Stimulated activated CD4-positive, alpha-beta T cell treated with anti-CD3 and anti-CD28 coated beads, TNF-alpha, amount 100 ng/mL, for 1 hour (primary cell): ENCODE measurements at places on chromosomes 4 and X.

- no peak for DNase-seq
Observed at GRCh38 chr4:188143731-188144130, 4.5 kb downstream of the TRIML1 start.

- DNase-seq: no peak
Observed at GRCh38 chr4:167111622-167112021, 122.7 kb downstream of the SPOCK3 start.

DNA sequence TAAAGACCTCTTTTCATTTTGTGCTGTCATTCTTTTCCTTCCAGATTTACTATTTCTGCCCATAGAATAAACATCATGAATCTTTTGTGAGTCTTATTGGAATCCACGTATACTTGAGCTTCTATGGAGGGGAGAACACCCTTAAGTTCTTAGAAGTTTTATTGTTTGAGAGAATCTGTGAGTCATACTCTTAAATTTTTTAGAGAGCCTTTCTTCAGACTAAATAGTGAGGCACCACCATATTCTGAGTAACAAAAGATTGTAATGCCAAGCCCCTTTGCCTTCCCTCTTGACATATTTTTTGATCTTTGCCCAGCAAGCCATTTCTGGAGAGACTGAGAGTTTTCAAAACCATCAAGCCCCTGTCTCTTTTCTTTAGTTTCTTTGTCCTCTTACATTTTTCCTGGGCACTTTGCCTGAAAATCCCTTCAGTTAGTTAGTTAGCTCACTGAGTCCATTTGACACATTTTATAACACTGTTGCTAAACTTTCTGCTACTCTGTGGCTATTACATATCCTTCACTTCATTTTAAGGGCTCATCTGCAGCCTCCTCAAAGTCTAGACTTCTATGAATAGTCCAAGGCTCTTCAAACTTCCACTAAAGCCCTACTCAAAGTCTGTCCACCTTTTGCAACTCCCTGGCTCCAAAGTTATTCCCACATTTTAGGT, 65.3 kb upstream of the NDUFC1 start:
- no peak for DNase-seq

- DNase-seq: no peak
Observed at GRCh38 chrX:29617725-29618124, 597.6 kb upstream of the MAGEB2 start.

GRCh38 chr4:99586322-99586721, 11.7 kb downstream of the MTTP start:
- DNase-seq: no peak

GRCh38 chr4:27101126-27101525, 240.5 kb downstream of the STIM2 start:
- DNase-seq: no peak

DNA sequence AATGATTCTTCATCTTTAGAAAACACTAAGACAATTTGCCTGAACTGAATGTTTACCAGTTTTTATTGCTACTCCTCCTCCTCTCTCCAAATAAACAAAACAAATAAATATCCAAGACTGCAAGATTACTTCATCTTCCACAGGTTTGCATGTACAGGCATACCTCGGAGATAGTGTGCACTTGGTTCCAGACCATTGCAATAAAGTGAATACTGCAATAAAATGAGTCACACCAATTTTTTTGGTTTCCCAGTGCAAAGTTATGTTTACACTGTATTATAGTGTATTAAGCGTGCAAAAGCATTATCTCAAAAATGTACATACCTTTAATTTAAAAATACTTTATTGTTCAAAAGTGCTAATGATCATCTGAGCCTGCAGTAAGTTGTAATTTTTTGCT, 53.3 kb downstream of the FBXL5 start:
- no peak for DNase-seq

- no peak for DNase-seq
Observed at GRCh38 chr4:64174247-64174882, 234.9 kb downstream of the TECRL start.

GRCh38 chr4:42655921-42656678, 805 bp downstream of the ATP8A1 start:
- DNase-seq: no peak

- no peak for DNase-seq
Observed at GRCh38 chr4:2608291-2608690, 71.8 kb downstream of the FAM193A start.

- no peak for DNase-seq
Observed at GRCh38 chr4:789571-790465, 36.1 kb downstream of the CPLX1 start.

- DNase-seq: no peak
Observed at GRCh38 chrX:18891548-18891945, 92.4 kb downstream of the PHKA2 start.
